Activated CD4-positive, alpha-beta T cell treated with anti-CD3 and anti-CD28 coated beads, Interleukin-2, amount 10 ng/mL, durations not matched to agents 7 days and 5 days (primary cell): ENCODE measurements at places on chromosomes 4 and X. TPM values are rescaled to one million over a fixed set of nuclear protein-coding genes. Genes with fewer than 3 reads are reported as not detected.
A peak's percentile ranks its signal among the peaks of the same experiment; 100 is the strongest.

- DNase-seq: no peak
These were observed 875.2 kb downstream of the RAPGEF2 start for GRCh38 chr4:159977907-159978617.

MGARP gene
- 0.21 TPM for total RNA-seq

DNA sequence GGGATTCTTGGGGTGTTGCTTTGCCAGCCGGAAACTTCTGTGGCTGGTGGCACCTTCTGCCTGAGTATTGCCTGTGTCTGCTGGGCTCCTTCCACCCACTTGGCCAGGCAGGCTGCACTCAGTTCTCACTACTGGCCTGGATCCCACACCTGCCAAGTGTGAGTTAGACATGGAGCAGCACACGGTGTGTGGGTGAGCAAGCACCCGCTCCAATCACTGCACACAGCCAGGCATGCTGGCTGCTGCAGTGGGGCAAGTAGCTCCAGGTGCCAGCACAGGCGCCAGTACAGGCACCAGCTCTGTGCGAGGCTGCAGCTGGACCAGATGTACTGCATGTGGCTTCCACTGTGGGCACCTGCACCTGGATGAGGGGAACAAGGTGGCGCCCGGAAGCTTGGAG is 23.9 kb downstream of the DCUN1D4 start:
- DNase-seq: no peak

- peak; percentile 32 for DNase-seq
These were observed at the start of gene AFF2 for GRCh38 chrX:148500423-148501385. Gene AFF2 (plus strand): TSS chrX:148500617. CDS start chrX:148501098, 481 bp downstream.

DNA sequence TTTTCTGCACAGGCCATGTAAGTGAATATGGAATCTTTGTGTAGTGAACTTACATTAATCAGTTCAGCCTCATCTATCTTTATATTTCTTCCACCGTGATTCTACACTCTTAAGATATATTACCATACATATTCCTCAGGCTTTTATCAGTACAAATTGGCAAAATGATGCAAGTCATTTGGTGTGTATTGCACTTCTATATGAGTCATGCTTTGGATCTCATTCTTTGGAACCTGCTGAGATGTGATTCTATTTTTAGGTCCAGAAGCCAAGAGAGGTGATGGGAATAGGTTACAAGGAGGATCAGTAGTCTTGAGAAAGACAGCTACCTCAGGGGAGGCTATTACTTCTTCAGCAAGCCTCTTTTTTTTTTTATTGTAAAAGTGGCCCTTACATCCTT is 204.4 kb downstream of the ZNF330 start:
- DNase-seq: no peak

- DNase-seq: no peak
These were observed 14.3 kb downstream of the H2BW1 start for GRCh38 chrX:103999234-103999633.

DNA sequence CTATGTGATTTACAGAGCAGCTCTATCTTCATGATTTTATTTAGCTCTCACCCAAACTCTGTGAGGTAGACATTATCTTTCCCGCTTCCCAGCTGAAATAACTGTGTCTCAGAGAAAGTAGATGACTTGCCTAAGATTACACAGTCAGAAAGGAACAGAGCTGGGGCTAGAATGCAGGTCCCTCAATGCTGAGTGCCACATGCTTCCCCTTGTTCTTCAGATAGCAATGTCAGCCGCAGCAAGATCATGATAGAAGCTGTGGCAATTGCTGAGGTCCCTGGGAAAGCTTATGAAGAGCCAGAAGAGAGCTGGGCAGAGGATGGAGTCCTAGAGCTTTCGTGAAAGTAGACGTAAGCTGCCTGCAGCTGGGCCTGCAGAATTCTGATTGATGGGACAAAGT is 11.1 kb upstream of the GABRE start:
- DNase-seq: no peak

GRCh38 chr4:83178029-83178428 is 63.5 kb upstream of the PLAC8 start:
- no peak for DNase-seq

GRCh38 chr4:123853651-123854050 is 457.1 kb downstream of the SPRY1 start:
- no peak for DNase-seq

DNA sequence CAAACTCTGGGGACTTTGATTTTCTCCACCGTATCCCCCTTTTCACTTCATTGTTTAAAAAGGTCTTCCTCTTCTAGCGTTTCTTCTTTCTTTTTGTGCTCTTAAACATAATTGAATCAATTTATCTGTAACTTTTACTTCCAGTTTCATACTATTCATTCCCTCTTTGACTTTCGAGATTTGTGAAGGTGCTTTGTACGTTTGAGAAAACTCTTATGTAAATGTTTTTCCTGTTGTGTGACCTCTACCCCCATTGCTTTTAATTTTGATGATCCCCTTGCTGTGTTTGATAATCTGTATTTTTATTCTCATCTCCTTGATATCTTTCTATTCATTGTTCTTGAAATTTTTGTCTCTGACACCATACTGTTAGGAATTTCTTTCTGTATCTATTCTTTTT is 4.8 kb downstream of the USP38 start:
- DNase-seq: no peak

DNA sequence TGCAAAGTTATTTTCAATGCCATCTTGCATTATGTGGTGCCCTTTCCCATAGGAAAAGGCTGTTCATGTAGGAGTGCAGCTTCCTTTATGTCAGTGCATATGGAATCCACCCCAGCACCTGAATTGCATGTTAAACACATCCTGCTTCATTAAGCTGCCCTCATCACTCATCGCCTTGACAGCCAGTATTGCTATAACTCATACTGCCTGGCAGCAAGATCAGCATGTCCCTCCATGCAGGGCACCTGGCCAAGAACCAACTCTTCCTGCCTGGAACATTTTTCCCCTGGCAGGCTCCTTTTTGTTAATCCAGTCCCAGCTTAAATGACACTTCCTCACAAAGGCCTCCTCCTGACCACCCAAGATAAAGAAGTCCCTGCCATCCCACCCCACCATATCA is 23.5 kb upstream of the CA5B start:
- no peak for DNase-seq

LONRF3 gene
- total RNA-seq: 0.29 TPM

DNA sequence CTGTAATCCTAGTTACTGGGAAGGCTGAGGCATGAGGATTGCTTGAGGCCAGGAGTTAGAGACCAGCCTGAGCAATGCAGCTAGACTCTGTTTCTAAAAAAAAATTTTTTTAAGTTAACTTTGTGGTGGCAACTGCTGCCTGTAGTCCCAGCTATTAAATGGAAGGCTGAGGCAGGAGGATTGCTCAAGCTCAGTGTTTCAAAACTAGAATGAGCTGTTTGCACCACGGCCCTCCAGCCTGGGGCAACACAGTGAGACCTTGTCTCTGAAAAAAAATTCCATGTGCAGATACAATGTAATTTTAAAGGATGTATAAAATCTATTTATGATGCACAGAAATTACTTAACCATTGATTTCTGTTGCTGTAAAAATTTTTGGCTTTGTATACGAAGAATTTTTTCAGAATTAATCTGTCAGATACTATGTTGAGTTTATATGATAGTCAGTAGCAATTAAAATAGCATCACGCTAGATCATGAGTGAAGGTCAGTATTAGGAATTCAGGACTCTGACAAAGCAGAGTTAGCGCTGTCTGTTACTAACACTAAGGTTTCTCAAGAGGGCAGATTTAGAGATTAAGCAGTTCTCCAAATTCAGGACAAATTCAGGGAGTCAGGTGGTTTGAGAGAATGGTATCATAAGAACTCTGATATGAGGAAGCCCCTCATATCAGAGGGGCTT is 8.3 kb upstream of the AGA start:
- no peak for DNase-seq

SRPX2 gene
- not detected for total RNA-seq

DNA sequence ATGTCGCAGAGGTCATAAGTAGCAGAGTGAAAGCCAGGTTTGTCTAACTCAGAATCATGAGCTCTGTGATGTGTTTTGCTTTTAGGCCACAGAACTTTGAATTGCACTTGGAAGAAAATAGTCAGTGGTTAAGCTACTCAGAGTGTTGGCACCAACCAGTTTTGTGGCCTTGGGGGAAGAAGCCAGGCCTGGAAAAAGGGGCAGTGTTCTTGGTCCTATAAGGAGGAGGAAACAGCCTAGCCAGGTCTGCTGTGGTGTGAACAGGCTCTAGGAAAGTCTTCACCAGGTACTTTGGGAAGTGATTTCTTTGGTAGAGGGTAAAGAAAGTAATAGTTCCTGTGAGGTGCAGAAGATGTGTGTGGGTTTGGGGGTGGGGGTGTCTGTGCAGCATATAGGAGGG is 49.2 kb downstream of the FHIP1A start:
- no peak for DNase-seq

OFD1 gene
- total RNA-seq: 35.0 TPM

TBX22 gene
- not detected for total RNA-seq

DNA sequence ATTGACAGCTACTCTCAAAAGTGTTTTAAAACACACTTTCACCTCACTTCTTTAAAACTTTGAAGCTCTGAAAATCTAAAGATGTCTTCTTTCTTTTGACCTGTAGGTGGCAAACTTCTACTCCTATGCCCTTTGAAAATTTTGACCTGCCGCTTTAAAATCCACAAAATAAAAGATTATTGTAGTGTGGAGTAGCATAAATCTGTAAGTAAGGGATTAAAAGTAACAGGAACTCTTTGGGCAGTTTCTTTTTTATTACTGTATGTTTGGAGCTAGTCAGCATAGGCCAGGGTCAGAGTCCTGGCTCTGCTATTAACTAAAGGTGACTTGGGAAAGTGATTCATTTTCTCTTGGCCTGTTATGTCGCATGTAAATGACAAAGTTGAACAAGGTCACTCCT is 25.5 kb downstream of the BBS12 start:
- no peak for DNase-seq

- DNase-seq: no peak
These were observed 42.5 kb downstream of the ZBTB49 start for GRCh38 chr4:4332529-4332928.

ITM2A gene
- 148 TPM for total RNA-seq

DNA sequence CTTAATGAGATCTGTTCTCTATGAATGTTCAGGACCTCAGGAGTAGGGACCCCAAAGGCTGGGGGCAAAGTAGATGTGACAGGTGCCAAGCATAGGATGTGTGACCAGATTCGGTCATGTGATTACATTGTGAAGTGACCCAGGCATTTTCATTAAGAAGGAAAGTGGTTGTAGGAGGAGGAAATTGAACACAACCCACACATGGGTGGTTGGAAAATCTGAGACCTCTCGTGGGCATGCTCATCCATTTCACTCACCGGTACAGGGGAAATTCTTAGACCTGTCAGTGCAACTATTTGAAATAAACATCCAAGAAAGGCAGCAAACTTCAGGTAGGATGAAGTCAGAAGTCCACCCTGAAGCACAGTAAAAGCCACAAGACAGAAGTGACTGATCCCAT is 43.5 kb upstream of the CD99 start:
- DNase-seq: no peak

GRCh38 chr4:39539089-39539611 is 11.9 kb upstream of the UGDH start:
- no peak for DNase-seq

GRCh38 chr4:86879641-86880040 is 12.6 kb downstream of the C4orf36 start:
- DNase-seq: no peak

DNA sequence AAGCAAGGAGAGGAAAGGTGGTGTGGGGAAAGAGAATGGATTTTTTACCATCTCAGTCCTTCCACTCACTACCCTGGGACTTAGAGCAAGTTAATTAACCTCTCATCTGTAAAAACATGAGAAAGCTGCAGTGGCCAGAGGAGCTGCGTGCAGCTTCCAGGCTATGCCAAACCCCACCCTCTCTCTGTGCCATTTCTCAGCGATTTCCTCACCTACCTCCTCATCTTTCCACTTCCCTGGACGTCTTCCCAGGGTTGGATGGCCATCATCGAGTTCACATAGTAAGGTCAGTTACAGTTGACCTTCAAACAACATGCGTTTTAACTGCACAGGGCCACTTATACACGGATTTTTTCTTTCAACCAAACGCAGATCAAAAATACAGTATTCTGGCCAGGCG is 64.3 kb downstream of the SMIM20 start:
- no peak for DNase-seq

GRCh38 chr4:145882604-145883003 is 56.0 kb downstream of the ZNF827 start:
- DNase-seq: no peak
